CD4-positive, alpha-beta memory T cell (primary cell): ENCODE measurements at places on chromosomes 13 and 19.

- H3K27me3 ChIP-seq = no peaks in the 10 kb centered on the region
- DNase-seq = peak; percentile 37
- H3K36me3 ChIP-seq = no peaks in the 10 kb centered on the region
- H3K27ac ChIP-seq = peak overlapping the region; percentile 82
Measured at GRCh38 chr13:40983725-40984667, 35.1 kb downstream of the ELF1 start.

GRCh38 chr19:46466536-46467196 is 4.7 kb downstream of the PNMA8A start:
- peaks cover 10% of the 10 kb centered on the region for H3K27me3 ChIP-seq
- H3K27ac ChIP-seq = no peak overlapping the region
- no peak for DNase-seq

DNA sequence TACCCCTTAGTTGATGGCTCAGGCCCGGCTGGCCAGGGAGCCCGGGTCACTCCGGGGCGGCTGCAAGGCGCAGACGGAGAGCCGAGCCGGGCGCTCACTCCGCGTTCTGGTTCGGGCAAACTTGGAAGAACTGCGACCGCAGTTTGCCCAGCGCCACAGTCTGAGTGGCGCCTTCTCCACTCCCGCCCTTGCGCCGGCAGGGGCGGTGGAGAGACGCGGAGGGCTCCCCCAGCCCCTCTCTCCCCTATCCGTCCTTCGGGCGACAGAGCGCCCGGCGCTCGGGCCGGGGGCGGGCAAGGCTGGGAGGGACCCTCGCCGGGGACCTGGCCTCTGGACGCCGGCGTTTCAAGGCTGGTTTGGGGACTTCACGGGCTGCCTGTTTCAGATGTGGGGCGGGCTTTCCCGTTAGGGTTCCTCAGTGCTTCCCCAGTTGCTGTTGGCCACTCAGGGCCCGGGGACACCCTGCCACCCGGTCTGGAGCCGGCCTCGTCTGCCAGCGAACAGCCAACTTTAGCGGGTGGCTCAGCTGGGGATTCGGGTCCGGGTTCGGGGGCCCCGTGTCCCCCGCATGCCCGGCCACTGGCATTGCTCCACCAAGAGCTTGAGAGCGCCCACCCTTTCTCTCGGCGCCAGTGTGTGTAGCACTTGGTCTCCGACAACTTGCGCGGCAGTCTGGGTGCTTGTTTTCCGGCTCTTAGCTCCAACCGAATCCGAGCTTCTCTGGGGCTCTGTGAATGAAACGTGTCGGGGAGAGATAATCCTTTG is 1.5 kb downstream of the GPC6 start:
- no peak overlapping the region for H3K4me3 ChIP-seq
- H3K27ac ChIP-seq = no peak overlapping the region
- no peaks in the 10 kb centered on the region for H3K36me3 ChIP-seq
- DNase-seq = no peak
- H3K4me1 ChIP-seq = no peaks in the 10 kb centered on the region

- H3K4me1 ChIP-seq = peaks cover 21% of the 10 kb centered on the region
- H3K27ac ChIP-seq = peak overlapping the region; percentile 95
- no peaks in the 10 kb centered on the region for H3K36me3 ChIP-seq
- peak overlapping the region; percentile 79 for H3K4me3 ChIP-seq
- no peak for DNase-seq
Measured at GRCh38 chr19:2425622-2426581, 1.5 kb downstream of the TIMM13 start.

DNA sequence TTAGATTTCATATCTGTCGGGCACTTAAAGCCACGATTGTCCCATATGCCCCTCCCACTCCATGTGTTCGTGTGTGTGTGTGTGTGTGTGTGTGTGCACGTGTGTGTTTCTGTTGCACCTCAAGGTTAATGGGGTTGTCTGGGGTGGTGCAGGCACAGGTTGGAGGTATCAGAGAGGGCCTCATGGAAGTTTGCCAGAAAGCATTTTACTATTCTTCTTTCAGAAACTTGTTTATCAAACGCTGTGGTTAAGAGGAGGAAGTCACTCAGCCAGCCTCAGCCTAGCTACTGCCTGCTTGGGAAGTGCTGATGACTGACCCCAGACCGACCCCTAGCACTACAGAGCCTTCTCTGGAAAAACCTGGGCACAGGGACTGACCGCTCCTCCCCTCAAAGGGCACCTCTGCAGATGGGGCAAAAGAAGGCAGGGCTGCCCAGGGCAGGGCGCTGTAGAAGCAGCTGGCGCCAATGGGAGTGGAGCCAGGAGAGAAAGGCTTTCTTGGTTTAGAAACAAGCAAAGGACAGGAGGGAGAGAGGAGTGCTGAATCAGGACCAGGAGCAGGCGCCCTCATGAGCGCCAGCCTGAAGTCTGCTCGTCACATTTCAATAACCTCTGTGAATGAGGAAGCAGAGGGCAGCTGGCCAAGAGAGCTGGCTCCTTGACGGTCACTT is 3.9 kb downstream of the SIAH3 start:
- H3K36me3 ChIP-seq = no peaks in the 10 kb centered on the region
- no peak overlapping the region for H3K27ac ChIP-seq
- peaks cover 10% of the 10 kb centered on the region for H3K27me3 ChIP-seq
- DNase-seq = peak; percentile 67
- H3K4me1 ChIP-seq = peaks cover 49% of the 10 kb centered on the region
- H3K4me3 ChIP-seq = no peak overlapping the region

- no peak for DNase-seq
- H3K4me1 ChIP-seq = peaks cover 11% of the 10 kb centered on the region
Measured at GRCh38 chr19:17326595-17326966, 8.1 kb downstream of the ANO8 start.

DNA sequence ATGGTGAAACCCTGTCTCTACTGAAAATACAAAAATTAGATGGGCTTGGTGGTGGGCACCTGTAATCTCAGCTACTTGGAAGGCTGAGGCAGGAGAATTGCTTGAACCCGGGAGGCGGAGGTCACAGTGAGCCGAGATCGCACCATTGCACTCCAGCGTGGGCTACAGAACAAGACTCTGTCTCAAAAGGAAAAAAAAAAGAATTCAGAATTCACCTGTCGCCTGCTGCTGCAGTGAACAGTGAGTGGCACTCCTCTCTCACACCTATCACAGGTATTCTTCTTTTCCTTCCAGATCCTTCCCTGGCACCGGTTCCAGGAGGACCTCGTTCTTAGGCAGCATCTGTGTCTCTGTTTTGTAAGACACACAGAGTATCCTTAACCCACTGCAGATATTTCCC is 5.8 kb upstream of the MVB12A start:
- no peak for DNase-seq
- peaks cover 3% of the 10 kb centered on the region for H3K4me1 ChIP-seq
- H3K36me3 ChIP-seq = peaks cover 30% of the 10 kb centered on the region
- H3K4me3 ChIP-seq = no peak overlapping the region
- no peak overlapping the region for H3K27ac ChIP-seq
- no peaks in the 10 kb centered on the region for H3K27me3 ChIP-seq

- peak; percentile 41 for DNase-seq
- H3K27ac ChIP-seq = no peak overlapping the region
- H3K4me1 ChIP-seq = no peaks in the 10 kb centered on the region
- no peaks in the 10 kb centered on the region for H3K36me3 ChIP-seq
Measured at GRCh38 chr13:91313103-91313502, 34.4 kb upstream of the MIR17HG start.

DNA sequence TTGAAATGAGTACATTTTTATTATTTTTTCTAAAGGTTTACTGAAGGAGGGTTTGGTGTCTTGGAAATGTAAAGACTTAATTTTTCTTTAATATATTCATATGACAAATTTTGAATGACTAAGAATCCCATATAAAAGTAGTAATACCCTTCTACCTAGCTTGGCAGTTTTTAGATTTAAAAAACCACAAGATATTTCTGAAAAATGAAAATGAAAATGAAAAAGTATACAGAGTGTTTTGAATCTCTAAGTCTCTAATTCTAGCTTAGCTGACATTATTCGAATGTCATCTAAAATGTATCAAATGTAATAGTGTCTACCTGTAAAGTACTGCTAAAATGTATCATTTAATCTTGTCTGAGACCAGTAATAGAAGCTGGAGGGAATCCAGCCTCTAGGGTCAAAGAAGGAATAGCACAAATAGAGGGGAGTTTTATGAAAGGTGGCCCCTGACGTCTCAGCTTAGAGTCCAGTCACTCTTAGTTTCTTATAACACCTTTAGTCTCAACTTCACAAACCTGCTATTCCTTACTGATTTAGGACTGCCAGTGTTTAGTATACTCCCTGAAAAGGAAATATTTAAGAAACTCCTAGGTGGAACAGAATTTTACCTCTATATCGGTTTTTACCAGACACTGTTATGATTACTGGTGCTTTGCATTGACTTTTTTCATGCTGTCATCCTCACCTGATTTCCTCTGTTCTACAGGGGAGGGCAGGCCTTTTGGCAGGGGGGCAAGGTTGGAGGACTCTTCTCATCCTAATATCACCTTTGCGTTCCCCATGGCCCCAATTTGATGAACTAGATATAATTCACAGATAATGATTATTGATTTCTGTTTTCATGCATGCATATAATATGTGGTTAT is 16.2 kb upstream of the MIR17HG start:
- no peaks in the 10 kb centered on the region for H3K27me3 ChIP-seq
- no peak overlapping the region for H3K27ac ChIP-seq
- no peaks in the 10 kb centered on the region for H3K4me1 ChIP-seq
- no peak for DNase-seq

DNA sequence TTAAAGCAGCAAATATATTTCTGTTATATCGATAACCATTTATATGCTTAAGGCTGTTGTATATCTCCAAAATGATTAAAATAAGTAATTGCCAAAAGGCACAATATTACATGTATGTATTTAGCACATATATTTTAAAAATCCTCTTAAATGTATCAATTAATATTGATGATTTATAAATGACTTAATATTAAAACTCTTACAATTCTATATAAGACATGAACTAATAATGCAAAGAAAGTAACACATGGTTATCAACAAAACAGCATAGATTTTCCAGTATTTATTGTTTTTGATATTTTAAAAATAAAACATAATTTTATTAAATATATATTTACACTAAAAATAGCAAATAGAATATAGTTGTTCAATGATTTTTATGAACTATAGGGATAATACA is 32.4 kb downstream of the PCDH9 start:
- DNase-seq = no peak
- H3K27ac ChIP-seq = no peak overlapping the region
- no peaks in the 10 kb centered on the region for H3K36me3 ChIP-seq
- H3K4me1 ChIP-seq = no peaks in the 10 kb centered on the region
- no peak overlapping the region for H3K4me3 ChIP-seq
- H3K27me3 ChIP-seq = no peaks in the 10 kb centered on the region

DNA sequence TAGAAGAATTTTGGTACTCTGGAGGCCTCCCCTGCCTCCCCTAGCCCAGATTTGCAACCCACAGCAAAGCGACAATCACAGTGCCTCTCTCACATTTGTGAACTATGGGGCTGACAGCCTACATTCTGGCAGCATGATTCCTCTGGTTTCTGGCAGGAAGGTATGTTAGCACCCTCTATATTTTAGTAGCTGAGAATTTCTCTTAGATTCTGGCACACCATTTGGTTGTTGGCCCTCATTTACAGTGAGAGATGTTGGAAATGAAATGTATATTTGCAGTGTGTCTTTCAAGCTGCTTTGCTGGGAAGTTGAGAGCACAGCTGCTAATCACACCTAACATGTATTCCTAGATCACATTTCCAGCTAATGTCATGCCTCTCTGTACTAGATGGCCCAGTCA is 735.0 kb downstream of the FGF9 start:
- DNase-seq = no peak
- no peak overlapping the region for H3K27ac ChIP-seq
- no peaks in the 10 kb centered on the region for H3K27me3 ChIP-seq
- no peaks in the 10 kb centered on the region for H3K36me3 ChIP-seq
- no peak overlapping the region for H3K4me3 ChIP-seq
- no peaks in the 10 kb centered on the region for H3K4me1 ChIP-seq

GRCh38 chr13:68390987-68391386 is 1160.9 kb upstream of the PCDH9 start:
- no peaks in the 10 kb centered on the region for H3K4me1 ChIP-seq
- no peaks in the 10 kb centered on the region for H3K36me3 ChIP-seq
- no peak overlapping the region for H3K4me3 ChIP-seq
- no peaks in the 10 kb centered on the region for H3K27me3 ChIP-seq
- H3K27ac ChIP-seq = no peak overlapping the region
- DNase-seq = no peak

DNA sequence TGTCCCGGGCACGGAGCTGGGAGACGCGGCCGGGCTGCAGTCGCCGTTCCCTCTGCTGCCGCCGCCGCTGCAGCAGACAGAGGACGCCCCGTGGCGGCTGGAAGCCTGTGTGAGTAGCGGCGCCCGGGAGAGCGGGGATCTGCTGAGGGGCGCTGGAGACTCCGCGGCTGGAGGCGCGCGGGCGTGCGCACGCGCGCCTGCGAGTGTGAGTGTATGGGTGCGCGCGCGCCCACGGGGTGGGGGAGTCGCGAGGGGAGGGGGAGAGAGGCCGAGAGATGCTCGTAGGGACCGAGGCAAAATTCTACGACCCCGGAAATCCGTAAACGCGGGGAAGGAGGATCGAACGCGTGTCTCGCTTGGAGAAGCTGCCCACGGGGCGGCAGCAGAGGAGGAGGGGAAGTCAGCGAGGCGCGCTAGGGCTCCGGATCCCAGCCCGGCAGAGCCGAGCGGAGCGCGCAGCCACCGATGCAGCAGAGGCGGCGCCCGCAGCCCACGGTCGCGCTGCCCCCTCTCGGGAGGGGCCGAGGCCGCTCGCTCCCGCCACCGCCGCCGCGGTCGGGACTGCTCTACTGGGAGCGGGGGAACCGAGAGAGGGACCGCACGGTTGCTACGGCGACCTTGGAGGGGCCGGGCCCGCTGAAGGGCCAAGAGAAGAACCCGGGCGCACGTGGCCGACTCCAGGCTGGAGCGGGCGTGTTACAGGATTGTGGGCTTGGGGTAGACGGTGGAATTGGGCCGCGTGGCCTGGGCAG is at the start of gene ENOX1:
Gene ENOX1, minus strand, starts transcription at position 207 of the 752 bp plus-strand sequence.
- no peak within 1 kb of the TSS for H3K27ac ChIP-seq
- H3K4me1 ChIP-seq = peaks cover 6% of the 10 kb centered on the region
- no peaks in the 10 kb centered on the region for H3K36me3 ChIP-seq
- no peak within 1 kb of the TSS for H3K4me3 ChIP-seq
- H3K27me3 ChIP-seq = peaks cover 4% of the 10 kb centered on the region

DNA sequence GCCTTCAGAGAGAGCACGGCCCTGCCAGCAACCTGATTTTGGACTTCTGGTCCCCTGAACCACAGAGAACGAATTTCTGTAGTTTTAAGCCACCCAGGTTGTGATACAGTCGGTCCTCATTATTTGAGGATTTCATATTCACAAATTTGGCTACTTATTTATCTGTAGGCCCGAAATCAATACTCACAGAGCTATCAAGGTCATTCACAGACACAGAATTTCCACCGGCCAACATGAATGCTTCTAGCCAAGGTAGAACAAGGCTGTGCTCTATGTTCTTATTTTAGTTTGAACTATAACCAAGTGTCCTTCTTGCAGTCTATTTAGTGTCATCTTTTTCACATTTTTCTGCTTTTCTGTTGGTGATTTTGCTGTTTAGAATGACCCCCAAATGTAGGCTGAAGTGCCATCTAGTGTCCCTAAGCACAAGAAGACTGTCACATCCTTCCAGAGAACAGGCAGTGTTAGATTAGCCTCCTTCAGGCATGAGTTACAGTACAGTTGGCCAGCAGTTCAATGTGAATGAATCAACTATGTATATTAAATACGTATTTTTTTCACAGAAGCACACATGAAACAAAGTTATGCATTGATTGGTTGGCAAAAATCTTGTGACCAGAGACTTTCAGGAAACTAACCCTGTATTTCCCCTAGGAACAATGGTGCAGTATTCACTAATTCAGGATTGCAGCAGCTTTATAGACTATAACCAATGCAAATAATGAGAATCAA is 63.5 kb downstream of the C13orf42 start:
- DNase-seq = no peak
- H3K27ac ChIP-seq = no peak overlapping the region
- H3K36me3 ChIP-seq = no peaks in the 10 kb centered on the region
- H3K27me3 ChIP-seq = no peaks in the 10 kb centered on the region
